Endothelial cell (in vitro differentiated cells): ENCODE measurements at places on chromosomes 6 and 20.

DNA sequence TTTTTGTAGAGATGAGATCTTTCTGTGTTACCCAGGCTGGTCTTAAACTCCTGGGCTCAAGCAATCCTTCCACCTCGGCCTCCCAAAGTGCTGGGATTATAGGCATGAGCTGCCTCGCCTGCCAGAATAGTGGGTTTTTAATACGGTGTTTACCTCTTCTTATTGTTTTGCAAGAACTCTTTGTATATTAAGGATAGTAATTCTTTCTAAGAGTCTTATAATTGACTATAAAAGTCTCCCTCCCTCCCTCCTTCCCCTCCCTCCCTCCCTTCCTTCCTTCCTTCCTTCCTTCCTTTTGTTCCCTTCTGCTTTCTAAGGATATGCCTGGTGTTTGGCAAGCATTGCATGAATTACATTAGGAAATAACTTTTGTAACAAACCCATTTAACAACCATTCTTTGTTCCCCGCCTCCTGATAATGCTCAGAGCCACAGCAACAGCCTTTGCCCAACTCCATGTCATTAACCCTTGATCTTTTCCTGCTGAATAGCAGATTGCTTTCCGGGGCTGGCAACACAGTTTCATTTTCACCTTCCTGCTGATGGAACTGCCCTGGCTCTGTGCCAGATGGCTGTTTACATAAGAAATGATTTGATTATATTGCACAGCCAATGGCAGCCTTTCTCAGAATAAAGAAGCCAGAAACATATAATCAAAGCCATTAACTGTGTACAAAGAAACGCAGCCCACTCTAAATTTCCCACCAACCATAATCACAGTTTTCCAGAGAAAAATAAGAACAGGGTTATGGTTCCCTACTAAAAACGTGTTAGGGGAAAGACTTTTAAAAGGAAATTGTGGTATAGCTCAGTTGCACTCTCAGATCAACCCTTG is 143.7 kb upstream of the PTPN1 start:
- DNase-seq: no peak
- H3K4me3 ChIP-seq: no peak overlapping the region
- H3K27ac ChIP-seq: no peak overlapping the region
- no peaks in the 10 kb centered on the region for H3K4me1 ChIP-seq
- peaks cover 1% of the 10 kb centered on the region for H3K27me3 ChIP-seq

DNA sequence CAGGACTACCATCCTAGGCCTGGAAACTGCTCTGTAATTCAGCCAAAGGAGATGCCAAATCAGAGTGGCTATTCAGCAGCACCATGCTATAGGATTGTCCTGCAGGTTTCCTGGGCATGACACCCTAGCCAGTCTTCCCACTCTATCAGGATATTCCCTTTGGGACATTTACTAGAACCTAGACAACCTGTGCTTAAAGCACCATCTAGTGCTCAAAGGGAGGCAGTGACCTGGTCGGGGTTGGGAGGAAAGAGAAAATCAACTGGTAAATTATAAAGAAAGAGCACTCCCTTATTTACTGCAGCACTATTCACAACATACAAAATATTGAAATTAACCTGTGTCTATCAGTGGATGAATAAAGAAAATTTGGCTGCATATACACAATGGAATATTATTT is 67.2 kb upstream of the SMLR1 start:
- no peak overlapping the region for H3K4me3 ChIP-seq
- H3K36me3 ChIP-seq: no peaks in the 10 kb centered on the region
- H3K27ac ChIP-seq: no peak overlapping the region
- DNase-seq: peak; percentile 36
- H3K4me1 ChIP-seq: no peaks in the 10 kb centered on the region
- no peaks in the 10 kb centered on the region for H3K27me3 ChIP-seq

- peaks cover 8% of the 10 kb centered on the region for H3K4me1 ChIP-seq
- DNase-seq: no peak
- no peaks in the 10 kb centered on the region for H3K27me3 ChIP-seq
- H3K4me3 ChIP-seq: no peak overlapping the region
Observed at GRCh38 chr6:137764464-137764863, 102.6 kb upstream of the TNFAIP3 start.

- H3K4me1 ChIP-seq: peaks cover 3% of the 10 kb centered on the region
- H3K27me3 ChIP-seq: no peaks in the 10 kb centered on the region
- no peaks in the 10 kb centered on the region for H3K36me3 ChIP-seq
- no peak overlapping the region for H3K27ac ChIP-seq
- DNase-seq: no peak
Observed at GRCh38 chr20:33936656-33937055, 57.1 kb upstream of the RALY start.

- peak overlapping the region; percentile 49 for H3K27ac ChIP-seq
- no peak for DNase-seq
- H3K4me1 ChIP-seq: no peaks in the 10 kb centered on the region
- H3K27me3 ChIP-seq: peaks cover 2% of the 10 kb centered on the region
Observed at GRCh38 chr6:160519603-160520042, 144.5 kb downstream of the LPA start.

DNA sequence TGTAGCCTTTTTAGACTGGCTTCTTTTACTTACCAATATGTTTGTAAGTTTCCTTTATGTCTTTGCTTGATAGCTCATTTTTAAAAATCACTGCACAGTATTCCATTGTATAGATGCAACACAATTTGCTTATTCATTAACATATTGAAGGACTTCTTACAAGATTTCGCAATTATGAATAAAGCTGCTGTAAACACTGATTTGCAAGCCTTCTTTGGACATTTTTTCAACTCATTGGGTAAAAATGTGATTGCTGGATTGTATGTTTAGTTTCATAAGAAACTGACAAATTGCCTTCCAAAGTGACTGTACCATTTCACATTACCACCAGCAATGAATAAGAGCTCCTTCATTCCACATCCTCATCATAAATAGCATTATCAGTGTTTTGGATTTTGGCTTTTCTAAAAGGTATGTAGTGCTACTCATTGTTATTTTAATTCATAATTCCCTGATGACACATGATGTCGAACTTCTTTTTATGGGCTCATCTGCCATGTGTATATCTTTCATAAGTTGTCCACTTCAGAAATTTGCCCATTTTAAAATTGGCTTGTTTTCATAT is 80.7 kb downstream of the TFAP2B start:
- peaks cover 2% of the 10 kb centered on the region for H3K27me3 ChIP-seq
- no peak for DNase-seq
- H3K4me1 ChIP-seq: peaks cover 3% of the 10 kb centered on the region
- no peak overlapping the region for H3K4me3 ChIP-seq

DNA sequence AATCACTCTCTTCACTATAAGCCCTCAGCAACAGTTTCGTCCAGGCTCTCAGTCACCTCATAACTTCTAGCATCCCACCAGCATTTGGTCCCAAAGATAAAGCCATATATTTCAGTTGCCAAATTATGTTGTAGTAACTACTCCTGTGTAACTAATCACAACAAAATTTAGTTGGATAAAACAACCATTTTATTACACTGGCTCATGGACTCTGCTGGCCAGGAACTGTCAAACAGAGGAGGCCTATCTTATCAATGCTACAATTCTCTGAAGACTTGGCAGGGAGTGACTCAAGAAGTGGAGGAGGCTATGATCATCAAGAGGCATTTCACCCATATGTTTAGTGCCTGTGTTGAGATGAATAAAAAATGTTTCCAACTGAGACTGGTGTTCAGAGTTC is 1082.3 kb upstream of the GJE1 start:
- no peak for DNase-seq
- no peak overlapping the region for H3K4me3 ChIP-seq
- no peaks in the 10 kb centered on the region for H3K36me3 ChIP-seq
- H3K27ac ChIP-seq: no peak overlapping the region

GRCh38 chr20:48656661-48657211 is 171.1 kb downstream of the PREX1 start:
- H3K4me3 ChIP-seq: peak overlapping the region; percentile 65
- peaks cover 17% of the 10 kb centered on the region for H3K4me1 ChIP-seq
- no peak overlapping the region for H3K27ac ChIP-seq
- peak; percentile 40 for DNase-seq
- peaks cover 29% of the 10 kb centered on the region for H3K27me3 ChIP-seq

DNA sequence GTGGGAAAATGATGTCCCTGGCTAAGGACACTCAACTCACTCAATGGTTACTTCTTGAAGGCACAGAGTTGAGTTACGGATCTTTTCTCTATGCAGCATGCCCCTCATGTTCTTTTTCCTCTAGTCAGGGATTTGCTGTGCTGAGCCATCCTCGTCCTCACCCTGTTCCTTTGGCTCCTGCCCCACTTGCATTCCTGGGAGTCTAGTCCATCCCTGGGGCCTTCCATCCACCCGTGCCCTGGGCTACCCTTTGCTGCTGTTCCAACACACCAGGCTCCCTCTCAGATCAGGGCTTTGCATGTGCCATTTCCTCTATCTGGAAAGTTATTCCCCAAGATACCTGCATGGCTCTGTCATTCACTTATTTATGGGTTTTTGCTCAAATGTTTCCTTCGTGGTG is 13.3 kb upstream of the KCNG1 start:
- DNase-seq: no peak
- H3K4me1 ChIP-seq: peaks cover 4% of the 10 kb centered on the region
- peaks cover 6% of the 10 kb centered on the region for H3K27me3 ChIP-seq
- H3K4me3 ChIP-seq: no peak overlapping the region
- H3K27ac ChIP-seq: peak overlapping the region; percentile 3

GRCh38 chr20:15940127-15940526 is 633.1 kb downstream of the KIF16B start:
- H3K36me3 ChIP-seq: no peaks in the 10 kb centered on the region
- no peak overlapping the region for H3K4me3 ChIP-seq
- H3K4me1 ChIP-seq: no peaks in the 10 kb centered on the region
- peaks cover 1% of the 10 kb centered on the region for H3K27me3 ChIP-seq

GRCh38 chr6:141307309-141307998 is 825.3 kb upstream of the GJE1 start:
- DNase-seq: no peak
- no peak overlapping the region for H3K27ac ChIP-seq
- no peaks in the 10 kb centered on the region for H3K4me1 ChIP-seq
- no peak overlapping the region for H3K4me3 ChIP-seq
- H3K36me3 ChIP-seq: no peaks in the 10 kb centered on the region

- H3K36me3 ChIP-seq: no peaks in the 10 kb centered on the region
- H3K27me3 ChIP-seq: no peaks in the 10 kb centered on the region
- H3K4me3 ChIP-seq: no peak overlapping the region
- no peak overlapping the region for H3K27ac ChIP-seq
- no peak for DNase-seq
Observed at GRCh38 chr6:24460966-24461365, 28.4 kb downstream of the GPLD1 start.

- no peak overlapping the region for H3K4me3 ChIP-seq
- H3K36me3 ChIP-seq: no peaks in the 10 kb centered on the region
- DNase-seq: no peak
- H3K27me3 ChIP-seq: peaks cover 1% of the 10 kb centered on the region
- no peaks in the 10 kb centered on the region for H3K4me1 ChIP-seq
Observed at GRCh38 chr6:153084393-153084792, 46.7 kb downstream of the RGS17 start.

DNA sequence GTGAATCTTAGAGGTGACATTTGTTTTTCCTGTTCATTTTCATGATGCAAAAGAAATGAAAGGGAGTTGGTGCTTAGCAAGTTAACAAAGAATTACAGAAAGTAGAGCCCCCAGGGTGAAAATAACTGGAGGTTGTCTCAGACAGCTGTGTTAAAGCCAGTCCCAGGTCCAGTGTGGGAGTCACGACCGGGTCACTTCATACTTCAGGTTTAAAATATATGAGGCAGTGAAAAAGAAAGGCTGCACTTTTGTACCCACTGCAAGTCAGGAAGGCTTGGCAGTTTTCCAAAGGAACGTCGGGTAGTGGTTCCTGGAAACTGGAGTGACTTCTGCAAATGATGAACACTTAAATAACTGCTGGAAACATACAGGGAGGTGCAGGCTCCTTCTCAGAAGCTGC is 91.5 kb upstream of the THBS2 start:
- H3K4me3 ChIP-seq: no peak overlapping the region
- H3K27ac ChIP-seq: no peak overlapping the region
- H3K27me3 ChIP-seq: no peaks in the 10 kb centered on the region
- H3K4me1 ChIP-seq: no peaks in the 10 kb centered on the region
- no peaks in the 10 kb centered on the region for H3K36me3 ChIP-seq

DNA sequence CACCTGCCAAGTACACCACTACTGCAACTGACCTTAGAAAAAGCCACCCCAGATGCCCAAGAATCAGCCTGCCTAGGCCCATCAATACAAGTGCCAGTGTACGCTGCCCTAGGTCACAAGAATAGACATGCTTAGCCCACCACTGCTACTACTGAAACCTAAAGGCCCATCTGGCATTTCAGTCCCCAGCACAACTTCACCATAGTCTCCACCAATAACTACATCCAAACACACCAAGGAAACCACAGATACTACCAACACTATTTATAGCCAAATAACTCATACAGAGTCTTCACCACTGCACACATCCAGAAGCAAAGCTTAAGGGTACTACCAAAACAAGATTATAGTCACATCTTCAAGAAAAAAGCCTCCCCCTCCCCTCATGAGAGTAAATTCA is 28.2 kb downstream of the TREML4 start:
- peaks cover 20% of the 10 kb centered on the region for H3K4me1 ChIP-seq
- no peak overlapping the region for H3K27ac ChIP-seq
- no peak for DNase-seq
- H3K36me3 ChIP-seq: no peaks in the 10 kb centered on the region
- no peak overlapping the region for H3K4me3 ChIP-seq

- H3K36me3 ChIP-seq: peaks cover 13% of the 10 kb centered on the region
- H3K4me3 ChIP-seq: no peak overlapping the region
- H3K27ac ChIP-seq: no peak overlapping the region
- no peak for DNase-seq
- no peaks in the 10 kb centered on the region for H3K4me1 ChIP-seq
Observed at GRCh38 chr6:52377538-52378221, 15.7 kb downstream of the PAQR8 start.

DNA sequence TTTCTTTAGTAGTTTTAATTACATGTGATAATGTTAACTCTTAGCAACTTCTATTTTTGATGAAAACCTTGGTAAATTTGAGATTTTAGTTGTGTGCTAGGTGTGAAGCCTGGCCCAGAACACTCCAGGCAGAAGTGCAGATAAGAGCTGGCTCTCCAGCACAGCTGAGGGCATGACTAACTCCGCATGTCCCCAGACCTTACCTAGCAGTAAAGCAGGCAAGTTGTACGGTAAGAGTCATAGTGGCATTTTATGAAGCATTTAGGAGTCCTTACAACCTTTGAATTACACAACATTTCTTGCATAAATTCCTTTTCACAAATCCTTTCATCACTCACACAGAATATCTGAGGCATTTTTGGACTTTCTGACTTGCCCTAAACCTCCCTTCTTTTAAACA is 67.2 kb downstream of the OPRM1 start:
- no peaks in the 10 kb centered on the region for H3K4me1 ChIP-seq
- H3K27me3 ChIP-seq: peaks cover 1% of the 10 kb centered on the region
- no peak overlapping the region for H3K4me3 ChIP-seq
- DNase-seq: no peak

- no peak overlapping the region for H3K4me3 ChIP-seq
- peaks cover 27% of the 10 kb centered on the region for H3K4me1 ChIP-seq
- H3K27ac ChIP-seq: no peak overlapping the region
Observed at GRCh38 chr20:36493051-36493800, 48.1 kb upstream of the MYL9 start.
